ENCODE measurements at places on chromosomes 1 and 21. TPM values are rescaled to one million over a fixed set of nuclear protein-coding genes. Genes with fewer than 3 reads are reported as not detected.

Gene MSTO1
- 9.8 TPM for total RNA-seq

DNA sequence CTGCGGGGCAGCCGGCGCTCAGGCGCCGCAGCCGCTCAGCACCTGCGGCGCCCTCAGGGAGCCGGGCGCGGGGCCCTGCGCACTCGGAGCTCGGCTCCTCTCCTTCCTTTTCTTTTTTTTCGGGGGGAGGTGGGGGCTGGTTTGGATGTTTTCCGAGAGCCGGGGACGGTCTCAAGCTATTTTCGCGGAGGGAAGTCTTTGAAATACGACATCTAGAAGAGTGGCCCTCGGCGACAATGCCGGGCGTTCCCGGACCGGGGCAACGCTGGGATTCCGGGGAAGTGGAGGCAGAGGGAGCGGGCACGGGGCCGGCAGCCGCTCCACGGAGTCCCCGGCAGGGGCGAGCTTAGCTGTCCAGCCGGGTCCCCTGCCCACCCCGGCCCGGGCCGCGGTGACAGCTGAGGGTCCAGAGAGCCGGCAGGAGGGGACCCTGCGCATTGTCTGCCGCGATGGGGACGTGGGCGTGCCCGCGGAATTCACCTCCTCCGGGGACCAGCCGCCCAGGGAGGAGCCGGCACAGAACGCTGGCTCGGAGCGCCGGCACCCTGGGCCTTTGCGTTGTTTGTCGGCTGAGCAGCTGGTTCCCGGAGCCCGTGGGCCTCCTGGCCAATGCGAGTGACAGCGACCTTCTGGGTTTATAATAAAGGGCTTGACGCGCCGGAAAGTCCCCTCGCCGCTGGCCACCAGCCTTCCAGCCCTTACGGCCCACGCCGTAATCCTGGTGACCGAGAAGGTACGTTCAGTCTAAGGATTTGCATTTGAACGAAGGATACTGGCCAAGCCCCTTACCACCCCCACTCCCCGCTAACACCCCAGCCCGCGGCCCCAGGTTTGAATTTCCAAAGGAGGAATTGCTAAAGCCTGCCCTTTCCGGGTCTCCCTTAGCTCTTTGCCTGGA, 582 bp downstream of the SLC37A1 start:
- DNase-seq: no peak

GRCh38 chr1:96643519-96643918, 78.1 kb upstream of the PTBP2 start:
- no peak for DNase-seq

DNA sequence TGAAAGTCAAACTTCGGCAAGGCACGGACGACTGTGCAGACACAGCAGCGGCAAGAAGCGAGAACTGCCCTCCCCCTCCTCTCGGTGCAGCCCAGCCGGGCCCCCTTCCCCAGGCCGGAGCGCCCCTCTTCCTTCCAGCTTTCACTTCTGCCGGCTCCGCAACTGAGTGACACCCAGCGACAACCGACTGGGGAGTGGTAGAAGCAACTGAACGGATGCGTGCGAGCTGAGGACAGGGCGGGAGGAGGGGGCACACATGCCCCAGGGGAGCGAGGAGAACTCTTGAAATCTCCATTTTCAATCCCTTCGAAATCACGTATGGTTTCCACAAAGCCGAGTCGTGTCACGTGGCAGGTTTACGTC, 146.6 kb downstream of the PGBD5 start:
- DNase-seq: no peak

Data from lower leg skin (tissue), 4 donors.